GM13976 (cell line): ENCODE measurements at places on chromosomes 12 and 14.
A peak's percentile ranks its signal among the peaks of the same experiment; 100 is the strongest.

GRCh38 chr14:74922752-74923401 is at the start of gene RPS6KL1:
RPS6KL1 (minus strand) TSS chr14:74923260; CDS start chr14:74921541, 1,719 bp downstream.
- DNase-seq, result peak; percentile 93

DNA sequence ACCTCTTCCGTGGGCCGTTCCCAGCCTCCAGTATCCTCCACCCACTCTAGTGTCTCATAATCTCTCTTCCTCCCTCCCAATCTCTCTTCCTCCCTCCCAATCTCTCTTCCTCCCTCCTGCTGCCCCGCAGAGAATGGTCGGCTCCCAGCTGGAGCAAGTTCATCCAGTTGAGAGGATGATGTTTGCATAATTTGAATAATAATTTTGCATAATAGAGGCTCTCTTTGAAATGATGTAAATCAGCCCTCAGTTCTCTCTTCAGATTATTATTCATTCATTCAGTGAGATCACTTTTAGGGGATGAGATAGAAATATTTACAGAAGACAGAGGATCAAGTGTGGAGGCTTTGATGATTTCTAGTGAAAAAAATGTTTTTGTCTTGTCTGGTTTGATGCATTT is 125.0 kb downstream of the PTPN11 start:
- no peak for DNase-seq

- DNase-seq, result no peak
Observed at GRCh38 chr14:104513641-104514046, 65.9 kb upstream of the C14orf180 start.

DNA sequence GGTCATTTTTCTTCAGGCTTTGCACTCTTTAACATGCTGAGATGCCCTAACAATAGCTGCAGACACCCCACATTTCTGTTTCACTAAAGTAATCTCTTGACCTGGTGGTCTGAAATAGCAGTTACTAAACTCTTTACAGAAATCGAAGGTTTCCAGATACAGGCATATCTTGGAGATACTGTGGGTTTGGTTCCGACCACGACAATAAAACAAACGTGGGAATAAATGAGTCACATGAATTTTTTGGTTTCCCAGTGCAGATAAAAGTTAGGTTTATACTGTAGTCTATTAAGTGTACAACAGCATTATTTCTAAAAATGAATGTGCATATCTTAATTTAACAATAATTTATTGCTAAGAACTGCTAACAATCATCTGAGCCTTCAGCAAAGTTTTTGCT is 208.7 kb downstream of the EGLN3 start:
- no peak for DNase-seq

DNA sequence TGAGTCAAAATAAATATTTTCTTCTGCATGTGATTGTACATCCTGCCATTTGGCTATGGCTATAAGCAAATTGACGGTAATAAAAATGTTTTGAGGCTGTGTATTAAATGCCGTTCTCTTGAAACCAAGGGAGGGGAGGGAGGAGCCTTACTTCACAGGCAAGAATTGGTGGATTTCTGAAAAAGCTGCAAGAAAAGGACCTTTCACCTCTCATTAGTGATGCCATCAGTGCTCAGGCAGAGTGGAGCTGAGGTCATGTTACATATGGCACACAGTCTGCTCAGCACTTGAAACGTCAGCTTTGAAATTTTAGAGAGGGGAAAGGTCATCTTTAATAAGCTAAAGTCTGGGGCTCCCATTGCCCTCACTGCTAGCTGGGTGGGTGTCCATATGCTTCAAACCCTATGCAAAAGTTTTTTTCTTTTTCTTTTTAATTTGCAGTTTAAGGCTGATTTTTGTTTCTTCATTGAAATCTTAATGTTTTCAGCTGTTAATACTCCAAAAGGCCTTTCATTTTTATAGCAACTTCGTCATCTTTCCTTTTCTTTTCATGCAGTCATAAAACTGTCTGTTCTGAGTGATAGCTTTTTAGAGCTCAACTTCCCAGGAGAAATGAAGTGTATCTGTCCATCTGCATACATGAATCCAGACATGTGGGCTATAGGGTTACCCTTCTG is 9.8 kb upstream of the SIX1 start:
- no peak for DNase-seq

DNA sequence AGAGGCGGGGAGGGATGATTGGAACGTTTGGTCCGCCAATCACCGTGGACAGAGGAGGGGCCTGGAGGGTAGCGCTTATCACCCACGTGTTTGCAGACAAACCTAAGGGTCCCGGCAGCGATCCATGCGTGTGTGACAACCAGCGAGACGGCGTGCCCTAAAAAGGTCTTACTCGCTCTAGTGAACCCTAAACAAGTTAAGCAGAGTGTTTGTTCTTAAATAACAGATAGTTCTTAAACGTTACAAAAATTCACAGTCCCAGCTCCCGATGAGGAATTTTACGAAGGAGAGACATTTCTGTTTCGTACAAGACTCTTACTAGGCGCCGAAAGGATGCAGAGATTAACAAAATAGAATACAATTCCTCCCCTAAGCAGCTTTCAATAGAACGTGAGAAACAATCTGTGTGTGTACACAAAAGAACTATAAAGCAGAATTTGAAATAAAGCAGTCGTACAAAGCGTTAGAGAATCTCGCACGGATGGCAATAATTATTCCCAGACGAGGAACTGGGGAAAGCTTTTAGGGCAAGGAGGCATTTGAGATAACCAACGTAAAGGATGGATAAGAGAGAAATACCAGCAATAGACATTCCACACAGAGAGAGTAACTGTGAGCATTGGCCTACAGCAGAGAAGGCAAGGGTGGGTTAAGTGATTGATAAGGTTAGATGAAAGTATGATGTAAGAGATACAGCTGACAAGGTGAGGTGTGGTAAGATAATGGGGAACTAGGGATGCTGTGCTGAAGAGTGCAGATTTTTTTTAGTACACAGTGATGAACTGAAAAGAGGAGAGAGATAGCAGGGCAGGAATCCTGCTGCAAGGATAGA is 831 bp upstream of the RPS6KA5 start:
- no peak for DNase-seq

- no peak for DNase-seq
Observed at GRCh38 chr12:10301103-10301502, 6.6 kb upstream of the KLRD1 start.

GRCh38 chr14:81986005-81986404 is 452.4 kb upstream of the SEL1L start:
- no peak for DNase-seq

DNA sequence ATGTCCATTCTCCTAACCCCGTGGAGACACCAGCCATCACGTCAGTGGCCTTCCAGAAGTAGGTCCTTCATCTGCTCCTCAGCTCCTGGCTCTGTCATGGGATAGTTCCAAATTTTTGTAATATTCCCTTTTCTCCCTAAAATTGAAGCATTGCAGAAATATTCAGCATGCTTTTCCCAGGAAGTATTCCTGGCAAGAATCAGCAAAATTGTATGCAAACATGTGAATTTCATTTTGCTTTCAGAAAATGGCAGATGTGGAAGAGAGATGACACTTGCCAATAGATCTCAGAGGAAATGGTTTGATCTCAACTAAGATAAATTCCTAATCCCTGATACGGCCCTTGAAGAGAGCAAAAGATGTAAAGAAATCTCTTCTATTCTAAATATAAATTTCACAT is 298.9 kb downstream of the ITPR2 start:
- DNase-seq, result no peak

GRCh38 chr14:62304257-62304656 is 542.0 kb downstream of the SNAPC1 start:
- no peak for DNase-seq

GRCh38 chr12:18432206-18432605 is 170.9 kb downstream of the PIK3C2G start:
- no peak for DNase-seq

DNA sequence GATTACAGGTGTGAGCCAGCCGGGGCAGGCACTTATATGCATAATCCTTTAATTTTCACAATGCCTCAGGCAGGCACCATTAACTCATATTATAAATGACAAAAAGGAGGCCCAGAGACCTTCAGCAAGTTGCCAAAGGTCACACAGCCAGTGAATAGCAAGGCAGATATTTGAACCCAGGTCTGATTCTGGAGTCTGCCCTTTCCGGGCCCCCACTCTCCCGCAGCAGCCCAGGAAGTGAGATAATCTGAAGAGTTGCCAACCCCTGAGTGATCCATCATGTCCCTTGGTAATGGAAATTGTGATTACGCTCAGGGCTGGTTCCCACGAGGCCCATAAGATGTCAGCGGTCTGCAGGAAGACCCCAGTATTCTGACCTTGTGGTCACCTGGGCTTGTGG is 95.3 kb upstream of the MED13L start:
- DNase-seq, result no peak

- peak; percentile 46 for DNase-seq
Observed at GRCh38 chr12:68358532-68359485, 26.6 kb upstream of the MDM1 start.

GRCh38 chr12:6373022-6373787 is 2.2 kb downstream of the SCNN1A start:
- no peak for DNase-seq

DNA sequence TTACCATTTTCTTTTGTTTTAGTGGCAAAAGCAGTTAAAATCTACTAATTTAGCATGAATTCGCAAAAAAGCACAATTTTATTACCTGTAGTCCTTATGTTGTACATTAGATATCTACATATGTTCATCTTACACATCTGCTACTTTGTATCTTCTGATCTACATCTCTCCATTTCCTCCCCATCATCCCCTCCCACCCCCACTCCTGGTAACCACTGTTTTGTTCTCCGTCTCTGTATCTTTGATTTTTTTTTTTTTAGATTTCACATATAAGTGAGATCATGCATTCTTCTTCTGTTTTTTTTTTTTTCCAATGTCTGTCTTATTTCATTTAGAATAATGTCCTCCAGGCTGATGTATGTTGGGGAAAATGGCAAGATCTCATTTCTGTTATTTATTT is 922.7 kb downstream of the VRK1 start:
- DNase-seq, result no peak

- no peak for DNase-seq
Observed at GRCh38 chr14:59455411-59455810, 9.8 kb downstream of the GPR135 start.

- DNase-seq, result no peak
Observed at GRCh38 chr12:120981407-120981941, 3.1 kb downstream of the HNF1A start.

GRCh38 chr12:115872919-115873357 is 404.6 kb downstream of the MED13L start:
- no peak for DNase-seq

DNA sequence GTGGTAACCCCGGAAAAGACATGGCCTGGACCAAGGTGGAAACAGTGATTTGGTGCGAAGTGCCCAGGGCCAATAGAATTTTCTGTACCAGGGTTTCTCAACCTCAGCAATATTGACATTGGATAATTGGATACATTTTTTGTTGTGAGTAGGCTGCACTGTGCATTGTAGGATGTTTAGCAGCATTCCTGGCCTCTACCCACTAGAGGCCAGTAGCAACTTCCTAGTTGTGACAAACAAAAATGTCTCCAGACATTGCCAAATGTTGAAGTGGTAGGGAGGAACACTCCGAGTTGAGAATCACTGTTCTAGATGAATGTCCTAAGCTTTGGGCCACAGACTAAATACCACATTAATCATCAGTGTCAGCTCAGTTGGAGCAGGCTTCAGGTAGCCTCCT is 6.2 kb upstream of the CGRRF1 start:
- no peak for DNase-seq

- DNase-seq, result no peak
Observed at GRCh38 chr12:49962861-49963765, 1.4 kb downstream of the AQP5 start.

DNA sequence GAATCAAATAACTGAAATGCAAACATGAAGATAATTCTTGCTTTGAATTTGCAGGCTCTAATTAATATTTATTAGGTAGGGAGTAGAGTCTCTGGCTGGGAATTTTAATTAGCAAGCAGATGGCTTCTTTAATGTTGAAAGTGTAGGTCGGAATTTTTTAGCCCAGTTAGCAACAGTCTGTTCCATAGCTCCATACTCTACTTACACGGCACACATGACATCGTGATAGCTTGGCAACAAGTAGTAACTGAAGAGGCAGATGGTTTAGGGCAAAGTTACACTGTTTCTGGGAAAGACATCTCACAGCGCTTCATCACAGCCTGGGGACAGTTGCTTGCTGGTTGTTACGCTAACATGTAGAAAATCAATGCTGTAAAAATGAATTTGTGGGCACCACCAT is 710.7 kb downstream of the GALC start:
- no peak for DNase-seq

DNA sequence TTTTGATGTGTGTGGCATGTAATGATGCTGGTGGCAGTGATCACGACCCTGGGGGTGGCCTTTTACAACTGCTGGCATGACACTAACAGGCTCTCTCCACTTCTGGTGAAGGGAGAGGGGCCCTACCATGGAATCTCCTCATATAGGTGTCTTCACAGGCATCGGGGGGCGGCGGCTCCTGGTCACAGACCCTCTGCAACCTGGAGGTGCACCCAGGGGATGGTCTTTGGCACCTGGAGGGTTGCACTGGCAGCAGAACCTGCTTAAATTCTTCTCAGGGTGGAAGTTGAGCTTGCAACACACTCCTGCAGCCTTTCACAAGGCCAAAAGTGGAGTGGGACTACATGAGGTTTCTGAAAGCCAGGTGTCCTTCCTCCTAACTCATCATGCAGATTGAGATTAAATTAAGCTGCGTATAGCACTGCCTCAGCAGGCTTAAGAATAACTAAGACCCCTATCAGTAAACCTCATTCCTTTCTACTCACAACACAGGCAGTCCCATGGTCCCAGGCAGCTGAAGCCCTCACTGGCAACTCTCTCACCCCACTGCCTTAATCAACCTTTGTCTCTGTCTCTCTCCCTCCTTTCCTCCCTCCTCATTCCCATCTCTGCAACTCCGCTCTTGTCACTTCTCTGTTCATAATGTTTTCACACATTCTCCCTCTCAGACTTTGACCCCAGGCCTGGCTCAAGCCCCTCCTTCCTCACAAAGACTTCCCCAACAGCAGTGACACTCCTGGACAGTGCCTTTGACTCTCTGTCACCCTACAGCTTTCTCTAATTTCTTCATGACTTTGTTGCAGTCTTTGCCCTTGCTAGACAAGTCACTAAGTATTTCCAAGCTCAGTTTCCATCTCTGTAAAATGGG is 18.9 kb downstream of the NID2 start:
- DNase-seq, result no peak

DNA sequence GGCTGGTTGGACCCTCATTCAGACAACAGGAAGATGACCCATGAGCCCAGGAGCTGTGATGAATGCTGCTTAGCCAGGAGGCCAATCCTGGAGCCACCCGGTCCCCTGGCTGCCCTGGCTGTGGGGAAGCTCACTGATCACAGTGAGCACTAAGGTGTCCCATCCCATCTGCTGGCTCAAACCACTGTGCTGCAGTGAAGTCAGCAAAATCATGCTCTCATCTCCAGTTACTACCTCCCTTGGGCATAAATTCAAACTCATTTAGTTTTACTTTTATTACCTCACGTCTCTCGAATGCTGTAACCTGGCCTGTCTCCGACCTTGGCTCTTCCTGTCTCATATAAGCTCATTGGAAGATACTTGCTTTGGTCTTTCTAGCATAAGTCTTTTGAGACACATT is 112.4 kb downstream of the APAF1 start:
- DNase-seq, result no peak

DNA sequence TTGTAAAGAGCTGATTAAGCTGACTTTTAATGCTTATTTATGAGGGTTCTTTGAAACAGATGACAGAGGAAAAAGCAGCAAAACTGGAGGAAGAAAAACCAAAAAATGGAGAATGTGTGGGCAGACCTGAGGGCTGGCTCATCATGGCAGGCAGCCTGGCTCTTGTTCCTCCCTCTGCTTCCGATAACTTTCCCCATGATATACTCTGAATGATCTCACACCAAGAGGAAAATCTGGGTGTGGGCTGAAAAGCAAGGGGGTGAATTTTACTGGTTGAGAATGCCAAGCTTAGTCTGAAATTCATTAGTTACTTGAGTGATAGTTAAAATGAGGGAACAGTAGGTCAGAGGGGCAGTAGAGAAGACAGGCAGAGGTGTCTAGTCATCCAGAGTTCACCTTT is 330.1 kb upstream of the PRICKLE1 start:
- no peak for DNase-seq
